NCI-H748 treated with DMSO at 0.1 percent for 48 hours (cell line): ENCODE measurements at places on chromosomes 5 and 9.

DNA sequence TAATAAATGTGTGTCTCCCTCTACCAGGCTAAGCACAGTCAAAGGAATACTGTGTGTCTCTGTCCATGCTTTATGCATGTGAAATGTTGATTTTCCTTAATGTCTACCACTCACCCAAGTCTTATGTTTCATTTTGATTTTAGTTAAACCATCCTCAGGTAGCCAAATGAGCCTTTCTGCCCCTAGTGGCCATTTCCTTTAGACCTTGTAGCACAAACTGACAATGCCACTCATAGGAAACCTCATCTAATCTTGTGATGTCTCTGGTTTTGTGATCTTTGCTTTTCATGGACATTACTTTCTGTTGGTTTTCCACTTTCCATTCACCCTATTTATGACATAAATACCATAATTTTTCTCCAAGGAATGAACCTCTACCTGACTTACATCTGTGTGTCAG lies 820.8 kb downstream of the MAT2B start:
- DNase-seq = no peak

DNA sequence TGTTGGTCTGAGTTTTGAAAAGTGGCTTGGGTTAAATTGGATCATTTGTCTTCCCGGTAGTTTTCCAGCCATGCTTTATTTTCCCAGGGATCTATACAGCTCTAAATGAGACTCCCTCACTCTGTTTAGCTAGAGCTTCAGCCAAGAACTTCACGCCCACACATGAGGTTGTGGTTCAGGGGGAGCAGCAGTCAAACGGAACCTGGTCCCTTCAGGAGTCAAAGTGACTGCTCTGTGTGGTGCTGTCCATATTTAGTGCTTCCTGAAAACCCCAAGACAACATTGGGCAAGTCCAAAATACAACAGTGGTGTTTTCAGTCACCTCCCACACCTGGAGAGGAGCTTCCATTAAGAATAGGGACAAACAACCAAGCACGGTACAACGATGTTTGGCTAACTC lies 90.5 kb downstream of the ANKH start:
- DNase-seq = no peak

- DNase-seq = no peak
Observed at GRCh38 chr9:87085521-87085920, 138.2 kb upstream of the GAS1 start.

DNA sequence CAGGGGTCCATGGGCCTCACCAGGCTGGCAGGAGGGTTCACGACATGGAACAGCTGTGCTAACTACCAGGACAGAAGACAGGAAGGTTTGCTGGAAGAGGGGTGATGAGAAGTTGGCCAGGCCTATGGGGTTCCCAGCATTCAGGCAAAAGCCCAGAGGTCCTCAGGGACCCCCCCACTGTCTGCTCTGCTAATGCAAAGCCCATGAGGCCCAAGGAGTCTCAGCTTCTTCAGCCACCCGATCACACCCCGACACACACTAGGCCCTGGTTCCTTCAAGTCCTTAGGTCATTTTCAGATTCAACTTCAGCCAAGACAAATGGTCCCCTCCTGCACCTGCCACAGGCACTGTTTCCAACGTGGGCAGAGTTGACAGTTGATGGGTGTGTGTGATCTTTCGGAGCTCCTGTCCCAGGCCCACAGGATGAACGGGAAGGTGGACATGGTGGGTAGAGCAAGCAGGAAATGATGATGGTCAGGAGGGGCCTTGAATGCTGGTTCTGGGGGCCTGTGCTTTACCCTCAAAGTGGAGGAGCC lies 20.4 kb downstream of the ADAMTS2 start:
- no peak for DNase-seq

GRCh38 chr5:149682532-149683075 lies 47.5 kb upstream of the PPARGC1B start:
- DNase-seq = no peak

GRCh38 chr5:163505049-163505367 lies 411 bp upstream of the MAT2B start:
- no peak for DNase-seq

DNA sequence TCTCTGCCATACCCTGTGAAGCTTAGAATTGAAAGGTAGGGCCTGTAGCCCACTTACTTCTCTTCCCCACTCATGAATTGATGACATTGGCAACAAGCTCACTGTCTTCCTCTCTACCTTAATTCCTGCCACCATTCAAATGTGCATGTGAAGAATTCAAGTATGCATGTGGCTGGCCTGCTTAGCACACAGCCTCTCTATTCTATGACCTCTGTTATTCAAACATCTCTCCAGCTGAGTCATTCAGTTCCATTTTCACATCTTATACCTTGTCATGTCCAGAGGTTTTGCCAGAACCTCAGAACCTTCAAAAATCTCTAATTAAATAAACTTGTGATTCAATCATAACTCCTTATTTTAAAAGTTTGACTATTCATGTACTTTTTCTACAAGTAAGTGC lies 114.7 kb upstream of the MAN2A1 start:
- DNase-seq = no peak

GRCh38 chr9:72925126-72925789 lies 27.6 kb downstream of the ALDH1A1 start:
- DNase-seq = no peak

DNA sequence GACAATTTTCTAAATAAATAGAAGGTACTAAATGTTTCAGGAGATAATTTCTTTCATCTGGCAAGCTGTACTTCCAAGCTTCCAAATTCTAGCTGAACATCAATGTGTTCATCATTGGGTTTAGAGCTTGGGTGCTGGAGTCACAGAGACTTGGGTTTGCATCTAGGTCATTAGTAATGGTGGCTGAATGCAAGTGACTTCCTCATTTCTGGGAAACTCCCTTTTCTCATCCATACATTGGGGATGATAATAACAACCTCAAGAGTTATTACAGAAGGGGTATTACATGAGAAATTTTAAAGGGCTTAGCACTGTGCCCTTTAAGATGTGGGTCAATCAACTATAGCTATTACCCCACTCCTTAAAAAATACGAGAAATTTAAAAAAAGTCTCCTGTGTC lies 41.1 kb upstream of the KLF4 start:
- no peak for DNase-seq

DNA sequence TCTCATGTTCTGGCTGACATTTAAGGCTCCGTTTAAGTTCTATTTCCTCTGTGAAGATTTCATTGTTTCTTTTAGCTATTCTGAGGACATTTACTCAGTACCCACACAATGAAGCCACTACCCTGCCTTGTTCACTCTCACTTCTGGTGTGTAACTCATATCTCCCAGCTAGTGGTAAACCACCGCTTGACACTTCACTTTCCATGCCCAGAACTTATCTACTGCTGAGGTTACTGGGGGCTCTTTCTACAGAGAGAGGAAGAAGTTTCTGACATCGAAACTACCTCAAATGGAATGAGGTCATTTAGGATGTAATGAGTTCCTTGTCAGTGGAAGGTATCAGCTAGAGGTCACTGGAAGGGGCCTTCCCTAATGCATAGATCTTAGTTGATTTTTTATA lies 501.5 kb downstream of the DMAC1 start:
- DNase-seq = no peak

- DNase-seq = no peak
Observed at GRCh38 chr9:135608294-135608998, 30.9 kb downstream of the GLT6D1 start.

GRCh38 chr5:81739291-81739690 lies 11.6 kb downstream of the SSBP2 start:
- no peak for DNase-seq

DNA sequence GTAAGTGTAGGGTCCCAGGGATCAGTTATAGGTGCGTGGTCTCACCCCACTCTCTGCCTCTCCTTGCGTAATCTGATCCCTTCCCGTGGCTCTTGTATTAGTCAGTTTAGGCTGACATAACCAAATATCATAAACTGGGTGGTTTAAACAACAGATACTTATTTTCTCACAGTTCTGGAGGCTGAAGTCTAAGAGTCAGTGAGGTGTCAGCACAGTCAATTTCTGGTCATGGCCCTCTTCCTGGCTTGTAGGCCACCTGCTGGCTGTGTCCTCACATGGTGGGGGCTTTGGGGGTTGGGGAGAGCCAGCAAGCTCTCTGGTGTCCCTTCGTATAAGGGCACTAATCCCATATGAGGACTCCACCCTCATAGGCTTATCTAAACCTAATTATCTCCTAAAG lies 32.3 kb downstream of the CARTPT start:
- no peak for DNase-seq

DNA sequence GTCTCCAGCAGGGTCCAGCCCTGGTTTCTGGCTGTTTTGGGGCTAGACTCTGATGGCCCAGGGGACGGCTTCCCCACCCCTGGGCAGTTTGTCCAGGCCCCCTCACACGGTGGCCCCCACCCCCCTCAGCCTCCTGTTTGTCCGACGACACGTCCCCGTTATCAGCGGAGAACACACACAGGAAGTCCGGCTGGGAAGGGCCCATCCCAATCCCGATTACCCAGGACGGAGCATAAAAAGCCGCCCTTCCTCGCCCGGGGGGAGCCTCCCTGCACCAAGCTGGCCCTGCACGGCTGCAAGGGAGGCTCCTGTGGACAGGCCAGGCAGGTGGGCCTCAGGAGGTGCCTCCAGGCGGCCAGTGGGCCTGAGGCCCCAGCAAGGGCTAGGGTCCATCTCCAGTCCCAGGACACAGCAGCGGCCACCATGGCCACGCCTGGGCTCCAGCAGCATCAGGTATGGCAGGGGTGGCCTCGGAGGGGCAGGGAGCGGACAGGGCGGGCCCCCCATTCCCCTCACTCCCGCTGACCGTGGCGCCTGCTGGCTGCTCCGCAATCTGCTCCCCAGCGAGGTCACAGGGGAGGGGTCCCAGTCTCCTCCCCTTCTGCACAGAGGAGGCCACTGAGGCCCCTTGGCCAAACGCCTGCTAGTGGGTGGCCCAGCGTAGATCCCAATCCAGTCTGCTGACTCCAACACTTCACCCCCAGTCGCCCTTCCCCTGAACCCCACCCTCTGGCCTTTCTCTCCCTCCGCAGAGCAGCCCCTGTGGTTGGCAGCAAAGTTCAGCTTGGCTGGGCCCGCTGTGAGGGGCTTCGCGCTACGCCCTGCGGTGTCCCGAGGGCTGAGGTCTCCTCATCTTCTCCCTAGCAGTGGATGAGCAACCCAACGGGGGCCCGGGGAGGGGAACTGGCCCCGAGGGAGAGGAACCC lies at the start of gene EGFL7:
Gene EGFL7, plus strand, starts transcription at position 261 of the 926 bp plus-strand sequence. CDS start 5,367 bp downstream, outside the sequence.
- no peak for DNase-seq

GRCh38 chr5:139474890-139475791 lies 4.3 kb downstream of the SMIM33 start:
- no peak for DNase-seq

GRCh38 chr9:73743826-73744225 lies 592.2 kb downstream of the ANXA1 start:
- no peak for DNase-seq

GRCh38 chr5:169354921-169355320 lies 54.0 kb upstream of the SLIT3 start:
- no peak for DNase-seq

DNA sequence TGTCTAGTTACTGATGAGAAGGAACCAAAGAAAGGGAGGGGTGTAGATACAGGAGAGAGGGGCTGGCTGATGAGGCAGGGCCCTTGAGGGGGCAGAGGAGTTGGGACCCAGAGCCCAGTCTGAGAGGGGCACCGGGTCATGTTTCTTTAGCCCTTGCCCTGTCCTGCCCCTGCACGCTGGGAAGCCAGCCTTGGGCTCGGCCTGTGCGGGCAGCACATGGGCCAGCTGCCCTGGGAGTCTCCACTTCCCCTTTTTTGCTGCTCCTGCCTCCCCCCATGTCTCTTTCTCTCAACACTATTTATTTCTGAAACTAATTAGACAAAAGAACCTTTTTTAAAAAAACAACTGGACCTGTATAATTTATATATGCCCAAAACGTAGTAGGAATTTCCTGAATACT lies 20.5 kb downstream of the MVB12B start:
- no peak for DNase-seq

GRCh38 chr5:176553260-176554085 lies 4.3 kb downstream of the CDHR2 start:
- no peak for DNase-seq

GRCh38 chr9:92402360-92402759 lies 2.0 kb downstream of the OGN start:
- no peak for DNase-seq

DNA sequence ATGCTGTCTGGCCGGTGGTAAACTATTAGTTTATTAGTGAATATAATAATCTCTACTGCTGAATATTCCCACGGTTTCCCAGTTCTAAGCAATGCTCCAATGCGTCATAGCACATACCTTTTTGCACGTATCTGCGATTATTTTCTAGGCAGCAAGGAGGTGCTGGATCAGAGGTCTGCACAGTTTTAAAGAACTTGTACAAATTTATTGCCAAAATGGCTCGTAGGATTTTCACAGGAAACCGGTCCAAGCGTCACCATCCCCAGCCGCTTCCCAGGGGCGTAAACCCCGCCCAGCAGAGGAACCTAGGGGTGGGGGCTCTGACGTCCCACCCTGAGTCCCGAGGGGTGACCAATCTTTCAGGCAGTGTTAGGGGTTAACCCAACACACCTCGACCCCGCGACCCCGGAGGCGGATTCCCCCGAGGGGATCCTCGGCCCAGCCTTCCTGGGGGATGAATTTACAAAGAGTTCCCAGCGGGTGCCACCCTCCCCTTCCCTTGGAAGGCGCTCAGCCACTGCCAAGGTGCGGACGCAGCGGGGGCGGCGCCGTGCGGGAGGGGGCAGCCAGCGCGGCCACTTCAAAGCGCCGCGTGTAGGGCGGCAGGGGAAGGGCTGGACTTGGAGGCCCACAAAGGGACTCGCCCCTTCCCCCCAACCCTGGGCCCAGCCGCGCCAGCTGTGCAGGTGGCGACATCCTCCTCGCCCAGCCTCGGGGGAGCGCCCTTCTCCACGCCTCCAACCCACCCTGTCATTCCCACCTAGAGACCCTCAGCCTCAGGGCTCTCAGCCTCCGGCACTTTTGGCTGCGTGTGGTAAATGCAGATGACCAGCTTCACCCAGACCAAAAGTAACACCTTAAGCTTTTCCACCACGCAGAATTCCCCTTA lies 43.5 kb upstream of the TCF7 start:
- DNase-seq = no peak

DNA sequence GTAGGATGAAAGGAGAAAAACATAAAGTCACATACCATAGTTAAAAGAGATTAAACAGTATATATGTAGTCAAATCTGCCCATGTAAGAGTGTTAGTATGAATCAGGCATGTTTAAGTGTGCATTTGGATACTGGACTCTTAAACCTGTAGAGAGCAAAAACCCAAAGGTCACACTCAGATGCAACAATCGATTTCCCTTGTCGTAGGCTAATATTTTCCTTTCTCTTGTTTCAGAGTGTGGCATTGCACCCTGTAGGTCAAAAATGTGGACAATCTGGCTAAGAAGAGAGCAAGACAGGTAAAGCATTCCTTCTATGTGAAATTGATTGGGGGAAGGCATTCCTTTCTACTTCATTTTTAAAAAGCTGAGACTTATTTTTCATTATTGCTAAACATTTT lies 8.9 kb downstream of the JAKMIP2 start:
- no peak for DNase-seq

- DNase-seq = no peak
Observed at GRCh38 chr5:16487456-16487855, 21.9 kb upstream of the ZNF622 start.

GRCh38 chr9:91421971-91422757 lies 1.5 kb downstream of the NFIL3 start:
- DNase-seq = no peak
